ENCODE measurements at places on chromosomes 12 and 14.

DNA sequence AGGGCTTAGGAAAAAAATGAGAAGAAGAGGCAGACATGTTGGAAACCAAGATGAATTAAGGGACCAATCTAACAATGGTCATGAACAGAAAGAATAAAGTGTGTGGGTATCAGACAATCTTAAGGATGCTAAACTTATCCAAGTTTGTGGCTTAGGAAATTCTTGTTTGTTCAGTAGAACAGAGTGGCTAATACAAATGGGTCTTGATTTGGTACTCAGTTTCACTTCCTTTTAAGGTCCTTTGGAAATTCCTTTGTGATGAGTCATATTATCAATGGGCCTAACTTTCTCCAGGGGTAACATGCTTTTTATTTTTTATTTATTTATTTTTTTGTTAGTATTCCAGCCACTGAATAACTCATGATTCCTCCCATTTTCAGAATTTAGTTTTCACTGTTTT is 1154.7 kb upstream of the FLRT2 start:
- DNase-seq: no peak

DNA sequence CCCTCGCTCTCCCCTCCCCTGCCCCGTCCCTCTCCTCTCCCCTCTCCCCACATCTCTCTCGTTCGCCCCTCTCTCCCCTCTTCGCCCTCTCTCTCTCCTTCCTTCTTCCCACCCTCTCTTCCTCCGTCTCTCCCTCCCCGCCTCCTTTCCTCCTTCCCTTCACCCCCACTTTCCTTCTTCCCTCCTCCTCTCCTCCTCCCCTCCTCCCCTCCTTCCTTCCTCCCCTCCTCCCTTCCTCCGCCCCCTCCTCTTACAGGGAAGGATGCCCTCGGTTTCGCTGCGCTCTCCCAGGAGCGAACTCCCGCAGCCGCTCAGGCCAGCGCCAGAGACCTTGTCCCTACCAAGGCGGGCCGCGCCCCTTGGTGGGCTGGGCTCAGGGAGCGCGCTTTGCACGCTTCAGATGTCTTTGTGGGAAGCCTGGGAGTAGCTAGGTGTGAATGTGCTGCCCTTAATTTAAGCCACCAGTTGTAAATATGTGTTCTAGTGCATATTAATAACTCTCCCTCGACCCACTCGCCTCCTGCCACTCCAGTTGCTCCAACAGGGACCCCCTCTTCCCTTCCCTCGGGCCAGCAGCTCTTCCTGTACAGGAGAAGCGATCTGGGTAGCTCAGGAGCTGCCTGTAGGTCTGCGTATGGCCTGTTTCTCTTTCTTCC is 13.3 kb upstream of the MAP3K9 start:
- peak; percentile 48 for DNase-seq

DNA sequence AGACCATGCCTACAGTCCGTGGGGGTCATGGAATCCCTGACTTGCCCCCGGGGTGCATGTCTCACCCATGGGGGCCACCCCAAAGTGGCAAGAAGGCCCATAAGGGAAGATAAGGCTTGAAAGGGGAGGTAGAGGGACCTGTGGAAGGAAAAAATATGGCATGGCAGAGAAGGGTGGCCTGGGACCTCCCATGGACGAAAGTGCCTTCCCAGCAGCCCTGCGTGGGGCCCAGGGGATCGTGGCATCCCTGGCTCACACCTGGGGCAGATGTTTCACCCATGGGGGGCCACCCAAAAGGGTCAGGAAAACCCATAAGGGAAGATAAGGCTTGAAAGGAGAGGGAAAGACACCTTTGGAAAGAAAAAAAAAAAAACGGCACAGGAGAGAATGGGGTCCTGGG is 264.6 kb downstream of the ALG10 start:
- no peak for DNase-seq

DNA sequence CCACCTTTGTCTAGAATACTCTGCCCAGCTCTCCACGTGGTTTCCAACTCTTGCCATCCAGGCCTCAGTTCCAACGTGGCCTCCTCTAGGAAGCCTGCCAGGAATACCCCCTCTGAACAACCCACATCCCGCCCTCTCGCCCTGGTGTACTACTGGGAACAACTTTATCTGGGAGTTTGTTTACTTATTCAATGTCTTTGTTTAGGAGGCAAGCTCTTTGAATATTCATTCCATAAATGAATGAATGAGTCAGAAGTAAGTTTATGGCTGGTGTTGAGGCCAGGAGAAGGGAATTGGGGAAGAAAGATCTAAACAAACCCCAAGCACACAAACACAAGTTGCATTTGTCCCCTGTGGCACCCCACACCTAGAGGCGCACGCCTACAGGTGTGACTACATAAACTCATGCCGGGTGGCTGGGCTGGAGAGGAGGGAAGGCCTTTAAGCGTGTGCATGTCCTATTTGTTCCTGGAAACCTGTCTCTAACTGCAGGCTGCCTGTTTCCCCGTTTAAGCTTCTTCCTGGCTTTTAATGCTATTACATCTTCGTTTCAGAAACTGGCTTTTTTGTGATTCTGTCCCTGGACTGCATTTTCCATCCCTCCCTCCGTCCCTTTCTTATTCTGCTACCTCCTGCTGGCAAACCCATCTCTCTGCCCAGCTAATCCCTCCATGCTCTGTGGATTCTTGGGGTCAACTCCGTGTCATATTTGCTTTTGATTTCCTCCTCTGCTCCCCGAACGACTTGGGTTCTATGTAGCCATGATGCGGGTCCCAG is 57.9 kb downstream of the FZD10 start:
- DNase-seq: no peak

Data from mucosa of descending colon (tissue), 3 donors.